ENCODE measurements at places on chromosomes 1 and 21. TPM values are rescaled to one million over a fixed set of nuclear protein-coding genes. Genes with fewer than 3 reads are reported as not detected.

VTCN1 gene
- total RNA-seq: not detected

WNT4 gene
- total RNA-seq: not detected

CELA2B gene
- not detected for total RNA-seq

COL24A1 gene
- total RNA-seq: 0.36 TPM

PTGFR gene
- total RNA-seq: 0.32 TPM

TAF12 gene
- total RNA-seq: 28.4 TPM

CYP4X1 gene
- 16.0 TPM for total RNA-seq

C8B gene
- total RNA-seq: not detected

S100A5 gene
- not detected for total RNA-seq

HSPB7 gene
- 0.81 TPM for total RNA-seq

RO60 gene
- 60.7 TPM for total RNA-seq

CYP4A22 gene
- not detected for total RNA-seq

AGT gene
- 0.16 TPM for total RNA-seq

PCP4L1 gene
- not detected for total RNA-seq

NKAIN1 gene
- total RNA-seq: 0.32 TPM

TSPEAR gene
- total RNA-seq: not detected

UMODL1 gene
- not detected for total RNA-seq

MR1 gene
- total RNA-seq: 11.0 TPM

RNU1-1 gene
- not detected for total RNA-seq

GSTM5 gene
- total RNA-seq: not detected

PTPRC gene
- not detected for total RNA-seq

ADGRL4 gene
- total RNA-seq: 18.4 TPM

IGSF9 gene
- total RNA-seq: not detected

TEDDM1 gene
- total RNA-seq: not detected

LCE2C gene
- total RNA-seq: not detected

CITED4 gene
- 14.9 TPM for total RNA-seq

OR2T12 gene
- total RNA-seq: not detected

KCNE2 gene
- not detected for total RNA-seq

LCE3E gene
- total RNA-seq: not detected

KRTAP13-2 gene
- total RNA-seq: not detected

LCE1D gene
- total RNA-seq: not detected

TEKT2 gene
- total RNA-seq: not detected
